ENCODE measurements at places on chromosomes 1 and 21. TPM values are rescaled to one million over a fixed set of nuclear protein-coding genes. Genes with fewer than 3 reads are reported as not detected.

PTGFR gene
- polyA plus RNA-seq = not detected

SPAG17 gene
- not detected for polyA plus RNA-seq

WNT3A gene
- not detected for polyA plus RNA-seq

NES gene
- polyA plus RNA-seq = 8.0 TPM

HRNR gene
- polyA plus RNA-seq = not detected

TYW3 gene
- polyA plus RNA-seq = 16.6 TPM

LIN28A gene
- not detected for polyA plus RNA-seq

THBS3 gene
- 21.7 TPM for polyA plus RNA-seq

ITLN1 gene
- 72.6 TPM for polyA plus RNA-seq

ANXA9 gene
- not detected for polyA plus RNA-seq

UMODL1 gene
- polyA plus RNA-seq = not detected

THEM5 gene
- not detected for polyA plus RNA-seq

KCNC4 gene
- polyA plus RNA-seq = 0.75 TPM

FBXO44 gene
- 13.1 TPM for polyA plus RNA-seq

PKNOX1 gene
- polyA plus RNA-seq = 3.8 TPM

PLEKHO1 gene
- polyA plus RNA-seq = 56.6 TPM

HCRTR1 gene
- polyA plus RNA-seq = 0.18 TPM

KIAA0040 gene
- 5.6 TPM for polyA plus RNA-seq

KRTAP20-2 gene
- not detected for polyA plus RNA-seq

INAVA gene
- polyA plus RNA-seq = 23.3 TPM

TMEM125 gene
- polyA plus RNA-seq = not detected
